ENCODE measurements at places on chromosomes 2 and 18.

DNA sequence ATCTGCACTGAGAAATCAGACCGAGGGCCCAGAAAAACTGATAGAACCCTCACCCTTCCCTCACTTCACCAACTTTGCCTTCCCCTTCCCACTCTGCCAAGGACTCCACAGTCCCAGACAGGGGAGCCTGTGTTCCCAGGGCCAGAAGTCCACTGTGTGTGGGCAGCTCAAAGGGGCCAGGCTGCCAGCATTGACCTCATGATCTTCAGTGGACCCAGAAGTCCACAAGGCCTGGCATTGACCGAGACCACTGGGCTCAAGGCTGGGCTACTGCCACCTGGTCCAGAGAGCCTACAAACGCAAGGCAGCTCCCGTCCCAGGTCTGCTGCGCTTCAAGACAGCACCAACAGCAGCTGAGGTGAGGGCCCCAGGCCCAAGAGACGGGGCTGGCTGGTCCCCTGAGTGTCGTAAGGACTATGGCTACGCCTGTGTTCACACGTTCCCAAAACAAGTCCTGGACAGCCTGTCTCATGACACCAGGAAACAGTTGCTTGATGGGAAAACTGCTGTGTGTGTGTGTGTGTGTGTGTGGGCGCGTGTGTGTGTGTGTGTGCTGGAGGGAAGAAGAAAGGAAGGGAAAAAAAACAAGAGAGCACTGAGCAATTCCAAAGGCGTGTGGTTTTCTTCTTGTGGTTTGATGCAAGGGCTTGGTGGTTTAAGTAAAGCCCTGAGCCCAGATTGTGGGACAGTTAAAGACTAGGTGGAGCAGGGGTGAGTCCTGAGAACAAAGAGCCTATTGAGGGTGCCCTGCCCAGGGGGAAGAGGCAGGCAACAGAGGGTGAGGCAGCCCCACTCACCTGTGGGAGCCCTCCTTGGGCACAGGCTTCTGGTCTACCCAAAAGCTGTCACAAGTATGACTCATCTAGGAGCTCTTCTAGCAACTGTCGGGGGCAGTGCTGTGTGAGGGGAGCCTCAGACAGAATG is 46.6 kb upstream of the ZBTB7C start:
- DNase-seq: peak; percentile 80

DNA sequence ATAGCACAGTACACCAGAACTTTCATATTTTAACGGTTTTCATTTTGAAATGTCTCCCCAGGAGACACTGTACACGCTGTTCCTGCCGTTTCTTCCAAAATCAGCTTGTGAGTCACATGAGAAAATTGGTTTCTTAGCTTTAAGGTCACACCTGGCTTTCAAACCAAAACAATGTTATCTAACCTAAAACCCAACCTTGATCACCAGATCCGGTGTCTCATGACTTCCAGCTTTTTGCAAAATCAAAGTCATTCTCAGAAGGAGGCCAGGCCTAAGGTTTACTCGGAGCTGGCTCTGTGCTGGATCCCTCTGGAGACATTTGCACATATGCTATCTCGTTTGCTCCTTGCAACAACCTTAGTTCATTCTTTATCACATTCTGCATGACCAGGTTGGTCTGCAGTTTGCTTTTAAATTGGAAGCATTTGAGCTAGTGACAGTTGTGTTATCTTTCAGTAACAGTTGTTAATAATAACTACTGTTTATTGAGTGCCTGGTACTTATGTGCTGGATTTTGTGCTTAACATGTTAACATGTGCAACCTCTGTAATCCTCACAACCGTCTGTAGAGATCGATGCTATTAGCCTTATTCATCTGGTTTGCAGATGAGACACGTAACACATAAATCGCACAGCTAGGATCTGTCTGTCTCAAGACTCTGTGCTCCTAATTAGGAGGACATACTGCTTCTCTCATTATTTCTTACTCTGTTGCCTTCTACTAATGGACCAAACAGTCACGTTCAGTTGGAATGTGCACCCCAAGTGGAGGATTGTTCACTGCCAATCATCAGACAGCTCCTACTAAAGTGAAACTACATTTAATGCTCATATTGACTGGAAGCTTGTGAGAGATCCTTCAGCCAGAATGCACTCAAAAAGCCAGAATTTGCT is 105.5 kb downstream of the RNF144A start:
- DNase-seq: peak; percentile 64

DNA sequence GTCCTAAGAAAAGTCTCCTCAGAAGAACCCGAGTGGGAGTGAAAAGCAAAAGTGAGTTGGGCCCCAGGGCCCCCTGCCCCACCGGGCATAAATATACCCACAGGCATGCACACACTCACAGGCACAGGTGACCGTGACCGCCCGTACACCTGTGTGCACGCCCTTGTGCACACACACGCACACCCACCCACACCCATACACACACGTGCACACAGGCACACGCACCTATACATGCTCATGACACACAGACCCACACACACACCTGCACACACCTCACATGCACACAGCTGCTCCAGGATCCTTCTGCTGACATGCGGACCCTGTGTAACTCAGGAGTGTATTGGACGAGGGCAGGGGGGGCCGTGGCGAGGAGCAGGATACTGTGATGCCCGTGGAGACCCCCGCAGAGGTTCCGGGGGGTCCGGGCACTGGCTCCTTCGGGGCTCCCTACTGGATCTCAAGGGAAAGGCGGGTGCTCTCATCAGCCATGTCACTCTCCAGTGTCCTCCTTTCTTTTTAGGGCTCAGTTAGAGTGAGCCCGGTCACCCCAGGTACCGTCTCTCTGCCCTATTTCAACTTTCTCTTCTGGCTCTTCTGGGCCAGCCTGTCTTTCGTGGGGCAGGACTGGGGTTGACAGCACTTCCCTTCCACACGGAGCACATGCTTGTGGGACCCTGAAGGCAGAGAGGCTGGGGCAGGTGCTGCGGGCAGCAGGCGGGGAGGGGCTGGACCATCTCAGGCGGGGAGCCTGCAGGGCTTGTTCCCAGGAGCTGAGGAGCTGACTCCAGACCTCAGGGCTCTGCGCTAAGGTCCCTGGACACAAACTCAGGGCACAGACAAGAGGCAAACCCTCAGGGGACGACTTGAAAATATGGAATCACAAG is 48.5 kb downstream of the TPO start:
- DNase-seq: no peak

DNA sequence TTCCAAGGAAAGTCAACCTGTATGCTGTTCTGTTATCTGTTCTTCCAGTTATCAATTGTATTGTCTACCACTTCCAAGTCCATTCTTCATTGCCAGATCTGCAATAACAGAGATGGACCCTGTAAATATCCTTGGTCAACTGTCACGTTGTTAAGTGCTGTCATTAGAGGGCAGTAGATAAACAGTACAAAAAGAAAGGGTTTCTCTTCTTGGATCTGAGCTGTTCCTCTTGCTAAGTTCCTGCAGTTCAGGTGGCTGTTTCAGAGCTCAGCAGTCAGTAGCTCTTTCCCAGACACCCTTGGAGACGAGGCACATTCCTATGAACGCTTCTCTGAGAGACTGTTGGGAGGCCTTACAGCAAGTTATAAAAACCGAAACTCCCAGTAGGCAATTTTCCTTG is 957.1 kb upstream of the CHAC2 start:
- no peak for DNase-seq

- DNase-seq: no peak
Observed at GRCh38 chr2:230873661-230874401, 9.1 kb downstream of the ITM2C start.

DNA sequence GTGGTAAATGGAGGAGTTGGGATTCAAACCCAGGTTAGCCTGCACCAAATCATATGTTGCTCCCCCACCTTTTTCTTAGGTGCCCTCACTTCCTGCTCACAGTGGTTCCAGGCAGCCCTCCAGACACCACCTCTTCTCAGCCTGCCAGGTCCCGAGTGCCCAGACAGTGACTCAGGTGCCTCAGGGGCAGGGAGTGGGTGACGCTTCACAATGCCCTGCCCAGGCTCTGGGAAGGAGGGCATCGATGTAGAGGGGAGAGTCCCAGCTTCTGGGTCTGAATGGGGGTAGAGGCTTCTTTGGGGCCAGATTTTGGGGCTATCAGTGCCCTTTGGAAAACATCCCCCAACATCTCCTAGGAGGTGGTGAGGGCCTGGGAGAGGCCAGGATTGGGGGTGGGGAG is 5.2 kb upstream of the DNAJB2 start:
- peak; percentile 95 for DNase-seq
